ENCODE measurements at places on chromosomes 16 and 17.

GRCh38 chr17:17496189-17497064 is at the start of gene RASD1:
Gene RASD1, minus strand, starts transcription at chr17:17496395. Its CDS starts 214 bp downstream, at chr17:17496181.
- H3K27me3 ChIP-seq: peaks cover 21% of the 10 kb centered on the region
- H3K4me1 ChIP-seq: peaks cover 13% of the 10 kb centered on the region
- H3K27ac ChIP-seq: no peak within 1 kb of the TSS

GRCh38 chr17:76264755-76265623 is at the start of gene UBALD2:
Gene UBALD2, plus strand, starts transcription at chr17:76265348. Its CDS starts 158 bp downstream, at chr17:76265506.
- no peaks in the 10 kb centered on the region for H3K27me3 ChIP-seq
- H3K4me1 ChIP-seq: peaks cover 51% of the 10 kb centered on the region
- peak; percentile 99 for DNase-seq
- peak within 1 kb of the TSS; percentile 96 for H3K27ac ChIP-seq

DNA sequence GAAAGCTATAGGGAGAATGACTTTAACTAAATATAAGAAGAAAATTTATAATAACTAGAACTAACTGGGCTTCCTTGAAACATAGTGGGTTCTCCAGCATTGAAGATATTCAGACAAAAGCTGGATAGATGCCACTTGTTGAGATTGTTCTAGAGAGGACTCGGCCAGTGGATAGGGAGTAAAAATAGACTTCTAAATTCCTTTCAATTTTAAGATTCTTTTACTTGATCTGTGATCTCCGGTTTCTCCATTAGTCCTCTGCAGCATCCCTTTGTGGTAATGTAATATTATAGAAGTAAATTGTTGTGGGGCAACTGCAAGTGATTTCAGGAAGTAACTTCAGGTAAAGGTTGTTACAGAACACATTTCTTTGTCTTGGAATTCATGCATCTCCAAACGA is 10.3 kb upstream of the RARA start:
- H3K4me1 ChIP-seq: peaks cover 20% of the 10 kb centered on the region
- no peak for DNase-seq
- H3K4me3 ChIP-seq: no peak overlapping the region
- no peak overlapping the region for H3K27ac ChIP-seq
- peaks cover 46% of the 10 kb centered on the region for H3K36me3 ChIP-seq
- H3K27me3 ChIP-seq: no peaks in the 10 kb centered on the region

GRCh38 chr17:13729466-13730134 is 127.9 kb upstream of the HS3ST3A1 start:
- peaks cover 4% of the 10 kb centered on the region for H3K27me3 ChIP-seq
- no peak overlapping the region for H3K4me3 ChIP-seq
- H3K27ac ChIP-seq: no peak overlapping the region
- H3K4me1 ChIP-seq: no peaks in the 10 kb centered on the region
- no peaks in the 10 kb centered on the region for H3K36me3 ChIP-seq

DNA sequence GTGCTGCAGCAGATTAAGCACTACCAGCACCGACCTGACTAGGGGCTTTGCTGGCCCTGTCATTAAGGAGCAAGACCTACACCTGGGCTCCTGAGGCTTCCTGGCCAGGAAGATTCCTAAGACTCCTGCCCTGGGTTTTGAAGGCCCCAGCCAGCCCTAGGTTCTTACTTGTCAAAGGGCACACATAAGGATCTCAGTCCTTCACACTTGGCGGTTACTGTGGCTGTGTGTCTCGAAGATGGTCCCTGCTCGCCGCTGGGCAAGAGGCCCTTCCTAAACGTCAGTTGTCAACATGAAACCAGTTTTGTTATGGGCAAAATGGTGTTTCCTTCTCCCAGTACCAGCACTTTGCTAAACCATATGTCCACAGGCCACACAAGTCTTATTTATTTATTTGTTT is 470.6 kb downstream of the TOX3 start:
- H3K27me3 ChIP-seq: no peaks in the 10 kb centered on the region
- H3K4me3 ChIP-seq: no peak overlapping the region
- no peak for DNase-seq
- H3K27ac ChIP-seq: no peak overlapping the region
- H3K4me1 ChIP-seq: no peaks in the 10 kb centered on the region
